Memory B cell (primary cell): ENCODE measurements at places on chromosomes 16 and 17.

GRCh38 chr16:9177861-9178260 is 86.4 kb downstream of the HAPSTR1 start:
- DNase-seq = no peak

- no peak for DNase-seq
These were observed 586.4 kb downstream of the MAF start for GRCh38 chr16:79013930-79014660.

- no peak for DNase-seq
These were observed 660.5 kb downstream of the KCNJ2 start for GRCh38 chr17:70829876-70830275.

- no peak for DNase-seq
These were observed 8.7 kb downstream of the FZD2 start for GRCh38 chr17:44565866-44566443.

- no peak for DNase-seq
These were observed 169.6 kb downstream of the XYLT1 start for GRCh38 chr16:17301184-17301583.

DNA sequence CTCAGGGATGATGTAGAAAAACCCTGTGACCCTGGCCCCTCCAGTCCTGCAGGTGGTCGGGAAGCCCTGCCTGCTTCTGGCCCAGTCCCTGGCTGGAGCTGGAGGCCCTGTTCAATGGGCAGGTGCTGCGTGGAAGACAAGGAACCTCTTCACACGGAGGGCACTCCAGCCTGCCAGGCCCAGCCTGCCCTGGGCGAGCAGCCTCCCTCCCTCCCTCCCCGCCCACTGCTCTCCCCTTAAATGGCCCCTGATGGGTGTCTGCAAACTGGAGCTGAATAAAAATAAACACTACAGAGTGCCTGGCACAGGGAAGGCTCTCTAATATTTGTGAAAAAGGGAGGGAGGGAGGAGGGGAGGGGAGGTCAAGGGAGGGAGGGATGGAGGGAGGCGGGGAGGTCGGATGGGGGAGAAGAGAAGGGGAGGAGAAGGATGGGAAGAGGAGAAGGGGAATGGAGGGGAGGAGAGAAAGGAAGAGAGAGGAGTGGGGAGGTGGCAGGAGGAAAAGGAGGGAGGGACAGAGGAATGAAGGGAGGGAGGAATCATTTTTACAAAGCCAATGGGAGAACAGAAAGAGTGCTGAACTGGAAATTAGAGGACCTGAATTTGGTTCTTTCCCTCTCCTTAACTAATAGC is 222.8 kb upstream of the TNRC6C start:
- DNase-seq = no peak

DNA sequence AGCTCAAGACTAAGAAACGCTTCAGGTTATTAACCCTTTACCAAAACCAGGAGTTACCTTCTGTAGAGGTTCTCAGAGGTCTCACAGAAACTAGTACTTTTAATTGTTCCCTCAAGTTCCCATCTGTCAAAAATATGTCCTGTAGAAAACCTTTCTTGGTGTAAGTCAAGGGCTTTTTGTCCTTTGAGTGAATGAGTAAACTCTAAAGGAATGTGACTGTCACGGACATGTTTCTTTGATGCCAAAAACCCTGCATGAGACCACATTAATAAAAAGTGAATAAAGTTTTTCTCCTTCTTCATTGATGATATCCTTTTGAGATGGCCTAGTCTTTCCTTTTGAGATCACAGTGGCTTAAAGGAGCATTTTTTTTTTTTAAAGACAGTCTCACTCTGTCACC is 102.9 kb downstream of the NLK start:
- no peak for DNase-seq

- DNase-seq = no peak
These were observed 81.6 kb downstream of the KLHDC4 start for GRCh38 chr16:87684106-87684677.

DNA sequence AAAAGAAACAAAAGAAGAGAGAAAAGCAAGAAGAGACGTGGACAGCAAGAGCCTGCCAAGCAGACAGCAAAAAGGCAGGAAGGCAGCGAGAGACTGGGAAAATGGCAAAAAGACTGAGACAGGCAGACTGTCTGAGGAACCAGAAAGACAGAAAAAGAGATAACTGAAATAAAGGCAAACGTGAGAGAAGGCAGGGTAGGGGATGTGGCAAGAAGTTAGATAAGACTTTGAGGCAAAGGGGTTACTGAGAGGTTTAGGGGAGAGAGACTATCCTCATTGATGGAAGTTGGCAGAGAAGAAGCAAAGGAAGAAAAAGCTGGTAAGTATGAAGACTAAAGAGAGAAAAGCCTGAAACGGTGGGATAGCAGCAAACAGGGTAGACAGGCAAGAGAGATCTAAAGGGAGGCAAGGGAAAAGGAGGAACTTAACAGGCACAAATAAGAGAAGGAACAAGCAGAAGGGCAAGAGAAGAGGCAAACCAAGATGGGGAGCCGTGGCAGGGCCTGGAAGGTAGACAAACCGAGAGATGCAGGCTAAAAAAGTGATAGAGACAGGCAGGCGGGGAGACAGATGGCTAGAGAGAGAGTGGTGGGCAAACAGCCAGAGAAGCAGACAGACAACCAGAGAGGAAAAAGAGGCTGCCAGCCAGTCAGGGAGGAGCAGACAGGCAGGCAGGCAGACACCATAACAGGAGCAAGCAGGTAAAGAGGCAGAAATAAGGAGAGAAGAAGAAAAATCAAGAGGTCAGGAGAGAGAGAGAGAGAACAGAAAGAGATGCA is 7.1 kb upstream of the CHD3 start:
- DNase-seq = no peak

DNA sequence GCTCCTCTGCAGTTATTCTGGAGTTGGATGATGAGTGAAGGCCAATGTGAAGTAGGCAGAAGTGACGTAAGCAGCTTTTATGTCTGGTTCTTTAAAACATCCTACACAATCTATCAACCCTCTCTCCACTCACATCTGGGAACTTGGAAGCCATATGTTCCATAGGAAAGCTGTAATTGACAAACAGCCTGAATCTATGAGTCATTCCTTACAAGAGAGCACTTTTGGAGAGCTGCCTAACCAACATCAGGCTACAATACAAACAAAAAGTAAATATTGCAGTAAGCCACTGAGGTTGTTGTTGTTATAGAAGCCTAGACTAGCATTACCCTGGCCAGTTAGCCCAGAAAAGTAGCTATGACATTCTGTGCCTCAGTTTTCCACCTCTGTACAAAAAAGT is 5.9 kb downstream of the CCL7 start:
- no peak for DNase-seq

DNA sequence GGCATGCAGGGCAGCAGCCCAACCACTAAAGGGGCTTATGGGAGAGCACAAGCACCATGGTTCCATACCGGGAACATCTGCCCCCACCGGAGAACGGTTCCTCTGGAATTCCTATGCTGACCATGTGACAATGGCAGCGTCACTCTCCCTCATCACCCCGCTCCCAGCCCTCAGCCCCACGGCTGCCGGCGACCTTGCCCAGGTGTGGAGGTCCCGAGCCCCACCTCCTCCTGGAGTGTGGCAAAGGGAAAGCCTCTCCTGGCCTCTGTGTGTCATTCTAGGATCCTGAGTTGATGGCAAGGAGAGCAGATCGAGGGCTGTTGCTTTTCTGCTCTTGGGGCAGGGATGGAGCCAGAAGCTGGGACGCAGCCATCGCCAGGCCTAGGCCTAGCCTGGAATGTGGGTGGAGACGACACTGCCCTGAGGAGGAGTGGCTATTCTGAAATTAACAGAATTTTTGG is 17.8 kb upstream of the RNPS1 start:
- DNase-seq = no peak

DNA sequence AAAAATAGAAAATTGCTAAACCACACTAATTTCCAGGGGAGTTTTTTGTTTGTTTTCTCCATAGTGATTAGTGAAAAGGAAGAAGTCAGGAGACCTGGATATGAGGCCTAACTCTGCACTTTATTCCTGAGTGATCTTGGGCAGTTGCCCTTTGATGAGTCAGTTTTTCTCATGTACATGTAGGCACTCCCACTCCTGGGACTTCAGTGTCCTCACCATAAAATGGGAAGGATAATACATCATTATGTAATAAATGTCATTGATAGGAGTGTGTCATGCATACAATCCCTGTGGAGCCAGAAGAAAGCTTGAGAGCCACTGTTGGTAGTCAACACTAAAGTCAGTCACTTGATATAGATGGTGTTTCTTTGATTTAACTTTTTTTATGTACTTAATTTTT is 32.5 kb downstream of the WIPF2 start:
- no peak for DNase-seq

GRCh38 chr16:16189842-16190241 is 33.5 kb downstream of the ABCC6 start:
- no peak for DNase-seq

GRCh38 chr17:78347453-78347852 is 12.4 kb downstream of the SOCS3 start:
- DNase-seq = no peak

- DNase-seq = no peak
These were observed 165.3 kb downstream of the SLC39A11 start for GRCh38 chr17:72927146-72927545.

GRCh38 chr16:85113913-85114312 is 1.6 kb upstream of the CIBAR2 start:
- no peak for DNase-seq

DNA sequence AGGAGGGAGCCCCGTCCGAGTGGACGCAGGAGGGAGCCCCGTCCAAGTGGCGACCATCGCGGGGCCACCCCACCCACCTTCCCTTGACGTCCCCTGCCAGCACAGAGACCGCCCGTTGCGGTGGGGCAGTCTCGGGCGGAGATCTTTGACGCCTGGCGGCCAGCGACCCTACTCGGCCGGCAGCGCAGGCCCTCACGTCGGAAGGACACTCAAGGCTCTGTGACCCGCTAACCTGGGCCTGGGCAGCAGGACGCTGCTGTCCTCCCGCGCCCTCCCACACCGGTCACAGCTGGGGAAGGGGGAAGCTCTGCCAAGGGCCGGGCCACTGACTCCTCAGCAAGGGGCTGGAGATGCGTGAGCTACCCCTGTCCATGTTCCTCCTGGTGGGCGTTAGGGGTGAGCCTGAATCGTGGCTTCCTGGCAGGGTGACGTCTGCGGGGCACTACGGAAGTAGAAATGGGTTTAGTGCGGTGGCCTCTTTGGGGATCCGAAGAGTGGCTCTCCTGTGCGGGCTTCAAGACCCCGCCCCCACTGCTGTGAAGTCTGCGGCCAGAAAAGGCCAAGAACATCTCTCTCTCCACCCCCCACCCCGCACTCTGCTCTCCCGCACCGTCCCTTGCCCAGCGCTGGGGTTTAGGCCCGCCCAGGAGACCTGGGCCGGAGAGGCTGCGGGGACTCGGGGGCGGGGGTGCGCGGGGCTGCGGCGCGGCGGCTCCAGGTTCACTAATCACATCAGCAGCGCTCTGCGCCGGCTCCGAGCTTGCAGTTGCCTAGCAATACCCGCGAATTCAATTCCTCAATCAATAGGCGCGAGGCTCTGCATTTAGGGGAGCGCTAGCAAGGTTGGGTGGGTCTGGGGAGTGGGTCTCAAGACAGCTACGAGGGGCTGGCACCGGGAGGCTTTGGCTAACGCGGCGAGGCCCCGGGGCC is 5.8 kb downstream of the CBX8 start:
- DNase-seq = no peak

- DNase-seq = no peak
These were observed 203.6 kb downstream of the HS3ST4 start for GRCh38 chr16:25895380-25895779.

- DNase-seq = no peak
These were observed 348 bp upstream of the FTSJ3 start for GRCh38 chr17:63827801-63828221.

DNA sequence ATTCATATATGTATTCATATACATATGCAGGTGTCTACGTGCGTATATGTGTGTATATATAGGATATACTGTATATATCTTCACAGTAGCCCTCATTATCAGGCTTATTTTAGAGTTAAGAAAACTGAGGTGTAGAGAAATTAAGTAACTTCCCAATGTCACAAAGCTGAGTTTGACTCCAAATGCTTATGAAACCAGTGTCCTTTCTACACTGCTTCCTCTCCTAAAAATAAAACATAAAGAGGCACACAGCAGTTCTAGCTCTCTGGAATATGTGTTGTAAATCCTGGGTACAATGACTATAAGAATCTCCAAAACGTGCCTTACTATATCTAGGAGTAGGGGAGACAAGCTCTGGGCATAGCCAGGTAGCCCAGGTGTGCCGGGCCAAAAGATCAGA is 40.0 kb upstream of the CCL1 start:
- DNase-seq = no peak

DNA sequence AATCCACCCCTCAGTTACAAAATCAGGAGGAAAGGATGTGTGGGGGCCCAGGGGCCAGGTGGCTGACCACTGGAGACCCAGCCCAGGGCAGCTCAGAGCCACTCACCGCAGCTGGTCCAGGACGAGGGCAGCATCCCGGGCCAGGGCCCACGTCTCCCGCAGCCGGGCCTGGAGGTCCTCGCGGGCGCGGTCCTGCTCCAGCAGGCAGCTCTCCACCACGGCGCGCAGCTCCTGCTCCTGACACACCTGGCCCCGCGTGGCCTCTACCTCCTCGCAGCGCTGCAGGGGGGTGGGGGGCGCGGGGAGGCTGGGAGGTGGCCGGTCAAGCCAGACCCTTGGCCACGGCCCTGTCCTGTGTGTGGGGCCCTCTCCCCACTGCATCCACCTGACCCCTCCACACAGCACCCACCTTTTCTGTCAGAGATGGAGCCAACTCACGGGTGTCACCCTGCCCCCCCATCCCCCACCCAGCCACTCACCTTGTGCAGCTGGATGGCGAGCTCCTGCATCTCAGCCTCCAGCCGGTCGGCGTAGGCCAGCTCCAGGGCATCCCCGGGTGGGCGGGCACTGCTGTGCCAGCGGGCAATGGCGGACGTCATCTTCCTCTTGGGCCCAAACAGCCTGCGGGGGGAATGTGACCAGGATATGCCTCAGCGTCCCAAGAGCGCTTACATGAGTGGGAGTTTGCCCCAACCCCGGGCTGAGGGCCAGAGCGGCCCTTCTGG is 5.1 kb downstream of the NUDT16L1 start:
- no peak for DNase-seq

DNA sequence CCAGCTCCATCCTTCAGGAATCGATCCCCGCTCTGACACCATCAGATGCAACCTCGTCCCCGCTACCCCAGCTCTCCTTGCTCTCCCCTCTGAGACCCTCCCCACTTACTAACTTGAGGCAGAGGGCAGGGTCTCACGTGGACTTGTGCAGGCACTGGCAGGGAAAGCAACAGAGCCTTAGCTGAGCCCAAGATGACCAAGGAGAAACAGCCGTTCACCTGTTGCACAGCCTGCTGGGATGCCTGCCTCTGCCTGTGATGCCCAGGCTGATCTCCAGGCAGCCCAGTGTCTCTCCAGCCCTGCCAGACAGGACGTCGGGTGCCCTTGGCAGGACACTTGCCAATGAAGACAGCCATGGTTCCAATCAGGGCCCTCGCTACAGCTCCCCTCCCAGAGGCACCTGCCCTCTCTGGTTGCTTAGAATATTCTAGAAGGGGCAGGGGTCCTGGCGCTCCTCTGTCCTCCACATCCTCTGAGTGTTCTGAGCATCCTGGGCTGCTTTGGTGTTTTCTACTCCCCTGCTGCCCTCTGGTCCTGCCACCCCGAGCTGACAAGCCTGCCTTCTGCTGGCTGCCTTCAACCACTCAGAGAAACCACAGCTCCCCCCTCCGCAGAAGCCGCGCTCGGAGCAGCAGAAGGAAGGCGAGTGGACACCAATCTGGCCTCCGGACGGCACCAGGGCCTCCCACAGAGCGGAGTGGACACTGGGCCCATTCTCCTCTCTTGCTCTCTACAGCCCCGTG is 6.7 kb downstream of the CEP295NL start:
- DNase-seq = no peak
